ENCODE measurements at places on chromosomes 1 and 21.

DNA sequence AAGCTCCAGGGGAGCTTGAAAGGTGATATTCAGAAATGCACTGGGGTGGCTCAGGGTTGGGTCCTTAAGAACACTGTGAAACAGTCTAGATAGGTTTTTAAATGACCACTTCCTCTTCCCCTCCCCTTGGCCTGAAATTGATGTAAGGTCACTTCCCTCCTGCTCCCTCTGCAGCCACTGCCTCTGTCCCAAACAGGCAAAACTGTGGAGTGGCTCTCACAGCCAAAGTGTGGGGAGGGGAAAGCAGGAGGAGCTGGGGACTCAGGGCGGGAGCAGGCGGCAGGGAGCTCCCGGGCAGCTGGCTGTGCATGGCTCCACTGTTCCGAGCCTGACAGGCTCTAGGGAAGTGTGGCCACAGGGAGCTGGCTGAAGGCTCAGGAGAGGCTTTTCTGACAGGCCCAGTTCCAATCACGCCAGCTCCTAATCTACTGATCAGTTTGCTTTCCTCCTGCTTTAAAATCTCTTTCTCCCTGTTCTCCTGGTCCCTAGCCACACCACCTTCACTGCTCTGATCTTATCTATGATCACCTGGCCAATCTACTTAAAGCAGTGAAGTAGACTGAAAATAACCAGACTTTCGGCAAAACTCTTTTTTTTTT is 5.1 kb upstream of the CSRP1 start:
- DNase-seq: peak; percentile 83

- no peak for DNase-seq
Measured at GRCh38 chr21:44846224-44846484, 27.3 kb downstream of the PTTG1IP start.

DNA sequence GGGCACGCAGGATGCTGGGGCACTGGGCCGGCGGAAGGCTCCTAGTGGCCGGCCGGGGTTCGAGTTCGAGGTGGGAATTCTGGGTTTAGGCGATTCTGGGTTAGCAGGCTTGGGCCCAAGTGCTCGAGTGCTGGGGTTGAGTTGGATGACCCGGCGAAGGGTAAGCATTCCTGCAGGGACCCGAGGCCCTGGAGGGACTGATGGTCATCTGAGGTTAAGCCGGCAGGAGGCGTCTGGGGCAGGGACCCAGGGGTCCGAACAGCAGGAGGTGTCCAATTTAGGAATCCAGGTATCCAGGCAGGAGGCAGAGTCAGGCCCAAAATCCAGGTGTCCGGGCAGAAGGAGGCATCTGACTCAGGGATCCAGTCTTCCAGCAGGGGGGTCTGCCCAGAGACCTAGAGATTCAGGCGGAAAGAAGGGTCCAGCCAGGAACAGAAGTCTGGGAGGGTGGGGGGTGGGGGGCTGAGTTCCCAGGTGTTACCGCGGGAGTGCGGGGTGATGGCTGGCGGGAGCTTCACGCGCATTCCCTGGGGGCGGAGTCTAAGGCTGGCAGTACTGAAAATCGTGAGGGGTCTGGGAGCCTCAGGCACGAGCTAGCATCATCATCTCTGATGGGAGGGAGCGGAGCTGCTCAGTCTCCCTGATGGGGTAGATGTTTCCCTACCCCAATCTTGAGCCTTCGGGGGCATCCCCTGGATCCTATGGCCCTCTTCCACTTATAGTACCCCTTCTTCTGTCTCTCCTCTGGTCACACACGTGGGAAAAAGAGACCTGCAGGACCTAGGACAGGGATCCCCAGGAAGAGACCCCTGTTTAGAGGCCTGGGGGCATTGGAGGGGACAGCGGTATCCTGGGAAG is 585 bp downstream of the GPR3 start:
- DNase-seq: peak; percentile 36

GRCh38 chr1:203239081-203239480 is 9.6 kb upstream of the CHIT1 start:
- DNase-seq: no peak

DNA sequence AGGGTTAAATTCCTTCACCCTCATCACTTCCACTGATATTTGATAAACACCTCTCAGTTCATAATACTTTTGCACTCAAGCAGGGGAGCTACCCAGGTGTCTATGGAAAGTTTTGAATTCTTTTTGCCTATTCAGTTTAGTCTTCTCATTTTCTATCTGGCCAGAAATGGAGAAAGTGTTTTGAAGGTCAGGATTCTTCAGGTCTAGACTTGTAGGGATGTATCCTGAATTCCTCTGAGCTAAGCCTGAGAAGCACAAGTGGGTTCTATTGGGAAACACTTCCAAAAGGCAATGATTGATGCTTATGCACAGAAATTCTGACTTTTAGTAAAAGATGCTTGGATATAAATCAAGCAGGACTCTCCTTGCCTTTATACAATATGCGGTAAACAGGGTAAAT is 217.8 kb upstream of the HOOK1 start:
- DNase-seq: no peak

All from WERI-Rb-1 (cell line).